ENCODE measurements at places on chromosomes 2 and 18. TPM values are rescaled to one million over a fixed set of nuclear protein-coding genes. Genes with fewer than 3 reads are reported as not detected.

DNA sequence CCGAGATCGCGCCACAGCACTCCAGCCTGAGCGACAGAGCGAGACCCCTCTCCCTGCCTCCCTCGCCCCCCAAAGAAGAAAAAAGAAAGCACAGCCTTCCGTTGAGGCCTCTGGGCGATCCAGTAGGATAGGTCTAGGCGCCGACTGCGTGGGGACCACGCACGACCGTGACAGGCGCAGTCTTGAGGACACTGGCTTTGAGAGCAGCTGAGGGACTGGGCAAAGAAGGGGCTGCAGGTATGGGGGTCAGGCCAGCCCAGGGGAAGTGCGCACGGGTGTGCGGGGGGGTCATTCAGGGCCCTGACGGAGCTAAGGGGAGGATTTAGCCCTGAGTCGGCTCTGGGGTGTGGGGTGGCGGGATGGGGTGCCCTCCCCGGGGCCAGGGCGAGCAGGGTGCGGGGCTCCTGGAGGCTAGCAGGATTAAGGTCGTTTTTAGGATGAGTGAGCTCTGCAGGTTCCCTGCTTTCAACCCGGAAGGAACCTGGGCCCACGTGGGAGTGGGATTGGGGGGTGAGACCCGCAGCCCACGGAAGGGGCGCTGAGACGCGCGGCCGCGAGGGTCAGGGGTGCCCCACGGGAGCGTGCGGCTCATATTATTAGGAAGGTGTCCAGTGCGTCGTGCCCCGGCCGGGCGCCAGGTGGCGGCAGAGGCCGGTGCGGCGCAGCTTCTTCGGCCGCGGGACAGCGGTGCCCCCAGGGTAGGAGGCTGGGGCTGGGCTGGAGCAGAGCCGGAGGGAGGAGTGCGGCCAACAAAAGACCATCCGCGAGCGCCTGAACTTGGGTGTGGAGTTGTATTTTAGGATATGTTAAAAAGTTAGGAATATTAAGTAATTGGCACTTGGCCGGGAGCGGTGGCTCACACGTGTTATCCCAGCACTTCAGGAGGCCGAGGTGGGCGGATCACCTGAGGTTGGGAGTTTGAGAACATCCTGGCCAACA is 20.5 kb upstream of the ZNF236 start:
- peak; percentile 45 for DNase-seq

DNA sequence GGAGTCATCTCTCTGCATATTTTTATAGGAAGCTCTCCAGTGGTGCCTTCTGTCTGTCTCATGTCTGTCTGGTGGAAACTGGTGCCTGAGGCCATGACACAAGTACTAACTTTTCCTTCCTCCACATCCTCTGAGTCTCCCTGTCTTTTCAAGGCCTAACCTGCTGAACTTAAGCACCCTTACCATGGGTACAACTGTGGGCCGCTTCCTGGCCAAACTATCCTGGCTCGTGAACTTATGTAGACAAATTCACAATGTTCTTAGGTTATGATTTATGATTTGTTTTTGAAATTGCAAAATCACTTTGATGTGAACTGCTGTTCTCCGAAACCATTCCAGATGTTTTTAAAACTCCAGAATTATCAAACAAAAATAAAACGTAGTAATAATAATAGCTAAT is 804.5 kb upstream of the POU3F3 start:
- DNase-seq, result no peak

DNA sequence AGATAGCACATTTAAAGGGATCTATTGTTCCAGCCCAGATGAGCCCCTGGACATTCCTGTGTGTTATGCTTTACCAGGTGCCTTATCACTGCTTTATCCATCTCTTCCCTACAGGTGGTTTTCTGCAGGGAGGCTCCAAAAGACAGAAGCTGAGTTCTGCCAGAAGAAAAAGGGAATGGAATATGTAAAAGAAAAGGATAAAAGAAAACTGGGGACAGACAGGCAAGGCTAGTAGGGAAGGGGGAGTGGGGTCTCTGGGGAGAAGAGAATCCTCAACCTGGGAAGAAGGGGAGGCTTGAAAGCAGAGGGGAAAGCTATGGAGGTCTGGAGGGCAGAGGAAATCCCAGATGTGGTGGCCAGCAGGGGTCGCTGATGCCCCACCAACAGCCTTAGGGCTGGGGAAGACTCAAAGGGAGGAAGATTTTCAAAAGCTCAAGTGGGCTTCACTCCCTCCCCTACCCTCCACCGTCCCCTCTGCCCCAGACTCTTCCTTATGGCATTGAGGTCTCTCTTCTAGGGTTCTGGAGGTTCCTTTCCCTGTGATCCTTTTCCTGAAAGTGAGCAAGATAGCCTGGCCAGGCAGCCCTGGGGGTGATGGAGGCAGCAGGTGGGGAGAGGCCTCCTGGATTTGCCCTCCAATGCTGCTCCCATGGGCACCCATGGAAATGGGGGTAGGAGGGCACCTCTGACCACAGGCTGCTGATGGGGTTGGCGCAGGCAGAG is 178.1 kb upstream of the PKDCC start:
- peak; percentile 53 for DNase-seq

DNA sequence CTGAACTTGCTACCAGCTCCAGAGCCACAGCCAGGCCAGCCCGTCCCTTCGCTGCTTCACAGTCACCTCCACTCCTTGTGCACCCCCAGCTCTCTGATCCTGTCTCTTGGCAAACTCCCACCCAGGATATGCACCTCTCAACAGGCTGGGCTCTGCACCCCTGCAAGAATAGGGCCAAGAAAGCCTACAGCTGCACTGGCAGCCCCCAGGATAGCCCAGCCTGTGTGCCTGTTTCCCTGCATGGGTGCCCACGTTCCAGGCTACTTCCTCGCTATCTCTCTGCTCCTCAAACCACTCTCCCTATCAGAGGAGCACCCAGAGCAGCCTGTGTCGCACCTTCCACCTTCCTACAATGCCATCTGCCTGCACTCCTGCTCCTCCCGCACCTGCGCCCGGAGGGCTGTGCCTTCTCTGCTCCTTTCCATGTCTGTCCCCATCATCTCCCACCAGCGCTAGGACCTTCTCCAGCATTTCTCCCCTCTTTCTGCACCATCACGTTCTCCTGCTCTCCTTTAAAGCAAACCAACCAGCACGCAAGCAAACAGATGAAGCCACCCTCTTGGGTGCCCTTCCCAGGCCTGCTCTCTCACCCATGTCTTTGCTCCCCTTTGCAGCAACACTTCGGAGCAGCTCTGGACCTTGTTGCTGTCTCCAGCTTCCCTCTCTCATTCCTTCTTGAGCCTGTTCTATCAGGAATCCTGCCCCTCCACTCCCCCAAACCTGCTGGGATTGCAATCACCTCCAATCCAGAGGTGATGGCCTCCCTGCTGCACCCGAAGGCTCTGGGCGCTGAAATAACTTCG is 313.2 kb upstream of the HS6ST1 start:
- DNase-seq, result no peak

GRCh38 chr2:237447496-237447895 is 33.5 kb upstream of the COL6A3 start:
- no peak for DNase-seq

DNA sequence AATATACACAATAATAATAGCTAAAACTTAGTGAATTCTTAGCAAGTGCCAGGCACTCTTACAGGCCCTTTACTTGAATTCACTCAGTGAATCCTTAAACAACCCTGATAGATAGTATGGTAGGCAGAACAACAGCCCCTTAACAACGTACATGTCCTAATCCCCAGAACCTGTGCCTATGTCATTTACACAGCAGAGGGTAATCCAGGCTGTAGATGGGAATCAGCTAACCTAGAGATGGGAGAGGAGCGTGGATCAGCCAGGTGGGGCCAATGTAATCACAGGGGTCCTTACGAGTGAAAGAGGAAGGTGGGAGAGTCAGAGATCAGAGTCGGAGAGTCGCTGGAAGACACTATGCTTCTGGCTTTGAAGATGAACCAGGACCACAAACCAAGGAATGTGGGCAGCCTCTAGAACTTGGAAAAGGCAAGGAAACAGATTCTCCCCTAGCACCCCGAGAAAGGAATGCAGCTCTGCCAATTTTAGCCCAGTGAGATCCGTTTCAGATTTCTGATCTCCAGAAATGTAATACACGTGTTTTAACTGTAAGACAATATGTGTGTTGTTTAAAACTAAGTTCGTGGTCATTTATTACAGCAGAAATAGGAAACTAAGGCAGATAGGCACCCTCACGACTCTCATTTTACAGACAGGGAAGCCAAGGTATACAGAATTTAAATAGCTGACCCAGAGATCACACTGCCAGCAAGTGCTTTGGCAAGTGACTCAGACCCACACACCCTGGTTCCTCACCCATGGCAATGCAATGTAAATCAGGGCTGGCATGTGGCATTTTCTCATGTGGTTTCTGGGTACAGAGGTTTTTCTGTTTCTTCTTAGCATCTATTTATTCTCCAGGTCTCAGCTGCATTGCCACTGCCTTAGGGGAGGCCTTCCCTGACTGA is 68.9 kb downstream of the DOCK10 start:
- DNase-seq, result peak; percentile 63

DNA sequence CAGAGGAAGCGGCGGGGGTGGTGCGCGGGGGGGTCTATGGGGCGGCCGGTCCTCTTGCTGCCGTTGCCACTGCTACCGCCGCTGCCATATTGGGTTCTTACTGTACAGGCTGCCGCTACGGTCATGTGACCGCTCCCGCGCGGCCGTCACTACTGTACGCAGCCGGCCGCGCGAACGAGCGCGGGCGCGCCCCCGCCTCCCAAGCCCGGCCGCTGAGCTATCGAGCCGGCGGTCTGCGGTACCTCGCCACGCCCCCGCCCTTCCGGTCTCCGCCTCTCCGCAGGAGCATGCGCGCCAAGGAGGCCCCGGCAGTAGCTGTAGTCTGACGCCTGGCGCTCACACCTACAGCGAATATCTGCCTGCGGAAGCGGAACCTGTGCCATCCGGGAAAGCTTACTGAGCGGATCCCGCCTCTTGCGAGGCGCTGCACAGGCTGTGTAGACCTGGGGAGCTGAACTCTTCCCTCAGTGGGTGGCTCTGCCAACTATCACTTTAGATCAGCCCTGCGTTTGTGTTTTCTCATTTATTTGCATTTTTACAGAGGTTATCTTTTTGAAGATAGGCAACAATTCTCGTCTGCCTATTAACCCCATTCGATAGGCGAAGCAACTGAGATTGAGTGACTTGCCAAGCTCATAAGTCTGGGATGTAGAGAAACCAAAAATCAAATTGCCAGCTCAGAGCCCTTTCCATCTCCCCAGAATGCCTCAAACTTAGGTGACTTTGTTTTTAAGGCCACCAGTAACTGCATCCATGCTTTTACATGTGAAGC is at the start of gene ASXL2:
TSS of gene ASXL2 (minus strand) at position 127 of the 772 bp plus-strand sequence. CDS start 265 bp downstream, outside the sequence.
- peak; percentile 98 for DNase-seq

DNA sequence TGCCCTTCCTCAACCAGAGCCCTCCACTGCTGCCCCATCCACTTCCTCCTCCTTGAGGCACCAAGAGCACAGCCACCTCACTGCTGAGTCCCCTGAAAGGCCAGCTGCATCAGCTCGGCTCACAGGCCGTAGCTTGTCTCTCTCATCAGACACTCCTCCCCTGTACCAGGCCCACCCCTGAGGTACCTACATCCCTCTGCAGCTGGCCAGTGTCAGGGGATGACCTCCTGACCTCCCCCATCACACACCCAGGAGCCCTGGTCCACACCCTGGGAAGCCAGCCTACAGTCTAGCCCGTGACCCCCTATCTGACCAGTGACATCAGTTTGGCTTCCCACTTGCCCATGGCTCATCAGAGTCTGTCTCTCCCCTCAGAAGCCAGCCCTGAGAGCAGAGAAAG is 205.6 kb downstream of the TNS1 start:
- no peak for DNase-seq

DNA sequence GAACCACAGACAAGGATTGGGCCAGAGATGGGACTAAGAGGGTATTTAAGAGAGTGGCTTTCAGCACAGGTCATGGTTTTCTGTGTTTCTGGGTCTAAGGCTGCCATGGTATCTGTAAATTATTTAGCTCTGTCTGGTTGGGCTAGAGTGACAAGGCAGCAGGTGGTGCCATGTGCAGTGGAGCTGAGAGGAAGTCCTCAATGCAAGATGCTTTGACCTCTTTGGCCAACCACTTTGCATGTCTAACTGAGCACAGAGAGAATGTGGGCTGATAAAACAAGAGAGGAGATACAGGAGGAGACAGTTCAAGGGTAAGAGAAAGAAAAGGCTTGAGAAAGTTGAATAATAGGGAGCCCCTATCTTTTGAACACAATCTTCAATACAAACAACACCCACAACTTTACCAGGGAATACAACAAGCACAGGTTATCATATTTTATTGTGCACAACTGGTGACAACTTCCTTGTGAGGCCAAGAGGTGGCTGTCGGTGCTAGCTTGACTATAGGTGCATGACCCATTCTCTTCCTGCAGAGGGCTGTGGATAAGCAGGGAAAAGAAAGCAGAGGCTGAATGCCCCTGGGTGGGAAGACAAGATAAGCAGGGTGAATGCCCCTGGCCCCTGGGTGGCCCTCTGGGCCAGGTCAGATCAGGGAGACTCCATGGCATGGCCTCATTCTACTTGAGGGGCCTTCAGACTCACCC is 12.3 kb downstream of the FLACC1 start:
- DNase-seq, result no peak

DNA sequence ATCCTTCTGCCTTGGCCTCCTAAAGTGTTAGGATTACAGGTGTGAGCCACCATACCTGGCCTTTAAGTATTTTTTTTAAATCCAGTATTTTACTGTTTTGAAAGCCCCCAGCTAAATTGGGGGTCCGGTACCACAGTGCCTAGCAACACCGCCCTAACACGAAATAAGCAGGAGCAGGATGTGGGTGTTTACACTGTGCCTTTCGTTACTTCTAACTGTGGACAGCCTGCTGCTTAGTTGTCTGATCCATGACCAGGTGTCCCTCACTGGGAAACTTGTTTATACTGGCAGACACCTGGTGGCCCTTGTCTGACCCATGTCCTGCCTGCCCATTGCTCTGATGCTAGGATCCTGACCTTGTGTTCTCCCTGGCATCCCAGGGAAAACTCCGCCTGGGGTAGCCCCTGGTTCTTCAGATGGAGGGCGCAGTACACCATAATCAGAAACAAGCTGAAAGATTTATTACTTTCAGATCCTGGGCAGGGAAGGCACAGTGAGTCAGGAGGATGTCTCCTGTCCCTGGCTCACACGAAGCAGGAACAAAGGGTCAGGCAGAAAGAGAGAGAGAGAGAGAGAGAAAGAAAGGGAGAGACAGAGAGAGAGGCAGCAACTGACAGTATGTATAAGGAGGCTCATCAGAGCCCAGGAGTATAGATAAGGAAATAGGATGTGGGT is 55.7 kb downstream of the NCAPH start:
- no peak for DNase-seq

DNA sequence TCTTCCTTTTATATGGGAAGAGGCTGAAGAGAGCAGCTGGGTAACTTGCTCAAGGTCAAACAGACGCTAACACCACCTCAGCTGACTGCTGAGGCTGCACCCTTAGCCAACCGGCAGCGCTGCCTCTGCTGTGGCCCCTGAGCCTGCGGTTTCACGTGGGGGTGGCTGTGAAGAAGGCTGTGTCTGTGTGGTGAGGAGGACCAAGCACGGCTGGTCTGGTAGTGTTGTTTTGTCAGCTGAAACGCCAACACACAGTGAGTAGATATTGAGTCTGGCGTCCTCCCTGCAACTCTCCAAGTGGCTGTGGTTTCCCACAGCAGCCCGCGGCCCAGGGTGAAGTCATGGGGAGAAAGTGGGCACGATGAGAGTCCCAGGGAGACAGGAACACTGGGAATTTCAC is 69.6 kb downstream of the THNSL2 start:
- no peak for DNase-seq

RESP18 gene
- not detected for total RNA-seq

CUL3 gene
- total RNA-seq, result 55.6 TPM

HES6 gene
- total RNA-seq, result 30.4 TPM

Measured in MG63 (cell line).